ENCODE measurements at places on chromosomes 11 and 22.

DNA sequence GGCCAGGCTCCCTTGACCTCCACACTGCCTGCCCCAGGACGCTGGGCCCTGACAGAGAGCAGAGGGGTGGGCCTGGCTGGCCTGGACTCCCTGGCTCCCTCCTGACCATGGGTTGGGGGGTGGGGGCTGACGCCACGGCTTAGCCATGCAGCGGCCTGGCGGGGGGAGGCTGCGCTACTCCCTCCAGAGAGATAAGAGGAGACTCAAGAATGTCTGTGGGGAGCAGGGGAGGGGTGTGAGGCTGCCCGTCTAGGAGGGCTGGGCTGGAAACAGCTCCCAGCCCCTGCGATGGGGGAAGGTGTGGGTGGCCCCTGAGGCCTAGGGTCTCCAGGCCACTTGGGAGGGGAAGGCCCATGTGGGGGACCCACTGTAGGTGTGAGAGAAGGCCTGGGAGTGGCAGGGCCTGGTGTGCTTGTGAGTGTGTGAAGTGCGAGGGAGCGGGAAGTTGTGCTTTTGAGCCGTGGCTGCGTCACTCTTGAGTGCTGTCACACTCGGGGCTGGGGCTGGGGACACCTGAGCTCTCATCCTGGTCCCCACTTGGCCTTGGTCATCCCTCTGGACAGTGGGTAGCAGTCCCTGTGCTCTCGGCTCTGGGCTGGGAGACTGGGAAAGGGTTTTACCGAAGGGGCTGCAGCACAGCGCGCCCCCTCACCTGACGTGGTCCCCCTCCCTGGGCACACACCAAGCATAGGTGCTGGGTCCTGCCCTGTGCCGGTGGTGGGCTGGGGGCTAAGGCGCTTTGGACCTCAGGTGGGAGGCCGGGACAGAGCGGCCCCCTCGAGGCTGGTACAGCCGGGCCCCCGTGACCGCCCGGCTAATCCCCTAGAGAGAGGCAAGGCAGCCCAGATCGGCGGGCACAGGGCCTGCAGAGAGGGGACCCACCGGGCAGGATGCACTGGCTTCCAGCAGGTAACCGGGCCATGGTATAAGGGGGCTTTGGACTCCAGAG, 2.4 kb downstream of the MYRF start:
- no peak for DNase-seq

DNA sequence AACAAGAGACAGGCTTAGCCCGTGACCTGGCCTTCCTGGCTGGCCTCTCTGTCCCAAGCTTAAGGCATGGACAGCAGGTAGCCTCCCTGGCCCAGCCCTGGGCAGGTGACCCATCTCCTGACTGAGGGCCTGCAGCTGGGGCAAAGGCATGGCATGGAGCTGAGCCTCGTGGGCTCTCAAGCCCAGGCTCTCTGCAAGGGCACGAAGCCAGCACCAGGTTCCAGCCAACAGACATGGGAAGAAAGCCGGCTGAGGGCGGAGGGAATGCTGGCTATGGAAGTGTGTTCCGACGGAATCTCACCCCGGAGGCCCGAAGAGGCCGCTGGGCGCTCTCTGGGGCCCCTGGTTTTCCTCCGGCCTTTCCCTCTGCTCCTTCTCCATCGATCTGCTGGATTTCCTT, 12.9 kb downstream of the DNAL4 start:
- no peak for DNase-seq

DNA sequence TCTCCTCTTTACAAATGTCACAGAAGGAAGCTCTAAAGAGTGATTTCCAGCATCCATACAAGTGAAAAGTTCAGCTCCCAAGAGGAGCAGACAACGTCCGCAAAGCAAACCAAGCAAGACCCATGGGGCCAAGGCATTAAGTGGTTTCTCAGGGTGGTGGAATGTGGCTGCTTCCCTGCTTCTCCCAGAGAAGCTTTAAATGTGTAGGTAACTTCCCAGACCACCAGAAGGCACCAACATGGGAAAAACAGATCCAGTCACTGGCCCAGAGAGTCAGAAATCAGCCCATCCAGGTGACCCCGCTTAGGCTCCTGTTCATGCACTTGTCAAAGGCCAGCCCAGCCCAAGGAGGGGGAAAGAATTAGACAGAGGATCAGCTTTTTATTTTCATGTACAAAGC, 13.3 kb upstream of the PHF21A start:
- no peak for DNase-seq

GRCh38 chr11:65431451-65432099, 9.0 kb downstream of the NEAT1 start:
- DNase-seq = no peak
